Right lung (tissue), 10 donors: ENCODE measurements at places on chromosomes 5 and 9.

DNA sequence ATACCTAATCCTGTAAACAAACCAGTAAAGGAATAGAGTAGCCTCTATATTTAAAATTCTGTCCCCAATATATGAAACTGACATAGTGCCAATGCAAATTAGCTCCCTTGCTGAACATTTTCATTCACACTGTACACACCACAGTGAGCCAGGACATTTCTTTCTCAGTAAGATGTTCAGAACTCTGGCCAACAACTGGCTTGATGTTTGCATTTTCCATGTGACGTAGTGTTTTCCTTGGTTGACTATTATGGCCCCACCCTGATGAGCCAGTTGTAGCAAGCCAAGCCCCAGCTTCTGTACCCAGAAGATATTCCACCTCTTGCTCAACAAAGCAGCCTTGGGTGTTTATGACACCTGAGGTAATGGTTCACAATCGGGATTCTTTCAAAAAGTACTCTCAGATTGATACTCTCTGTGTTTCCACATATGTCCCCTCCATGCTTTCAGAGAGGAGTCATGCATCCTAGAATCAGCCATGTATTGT lies 17.7 kb upstream of the ANXA1 start:
- DNase-seq, result no peak

GRCh38 chr9:112032743-112033142 lies 136.1 kb downstream of the UGCG start:
- DNase-seq, result no peak

DNA sequence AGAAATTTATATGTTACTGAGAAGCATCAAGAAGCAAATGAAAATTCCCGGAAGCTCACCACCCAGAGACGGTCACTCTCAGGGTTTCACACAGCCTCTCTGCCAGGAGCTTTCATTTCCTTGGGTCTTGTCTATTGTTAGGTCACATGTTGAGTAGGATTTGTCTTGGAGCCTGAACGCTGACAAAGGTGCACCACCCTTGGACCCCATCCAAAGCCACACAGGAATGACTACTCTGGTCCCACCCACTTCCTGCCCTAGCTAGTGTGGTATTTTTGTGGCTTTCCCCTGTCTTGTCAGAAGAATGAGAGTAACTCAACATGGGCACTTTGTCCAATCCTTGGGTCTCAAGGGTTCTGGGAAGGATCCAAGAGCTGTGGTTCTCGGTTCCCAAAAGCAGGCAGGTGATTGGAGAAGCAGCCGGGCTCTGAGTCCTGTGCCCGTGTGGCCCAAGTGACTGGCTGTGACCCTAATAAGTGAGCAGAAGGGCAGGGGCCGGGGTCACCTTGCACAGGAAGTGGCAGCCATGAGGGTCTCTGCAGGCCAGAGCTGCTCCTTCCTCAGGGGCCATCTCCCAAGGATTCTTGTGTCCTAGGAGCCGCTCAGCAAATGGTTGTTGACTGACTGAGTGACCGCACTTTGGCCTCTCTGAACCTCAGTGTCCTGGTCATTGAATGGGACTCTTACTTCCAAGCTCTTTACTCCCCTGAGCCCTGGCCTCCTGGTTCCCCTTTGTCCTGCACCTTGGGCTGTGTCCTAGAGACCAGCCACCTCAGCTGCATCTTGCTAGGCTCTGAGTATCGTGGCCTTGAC lies 6.9 kb downstream of the FGD3 start:
- DNase-seq, result no peak

DNA sequence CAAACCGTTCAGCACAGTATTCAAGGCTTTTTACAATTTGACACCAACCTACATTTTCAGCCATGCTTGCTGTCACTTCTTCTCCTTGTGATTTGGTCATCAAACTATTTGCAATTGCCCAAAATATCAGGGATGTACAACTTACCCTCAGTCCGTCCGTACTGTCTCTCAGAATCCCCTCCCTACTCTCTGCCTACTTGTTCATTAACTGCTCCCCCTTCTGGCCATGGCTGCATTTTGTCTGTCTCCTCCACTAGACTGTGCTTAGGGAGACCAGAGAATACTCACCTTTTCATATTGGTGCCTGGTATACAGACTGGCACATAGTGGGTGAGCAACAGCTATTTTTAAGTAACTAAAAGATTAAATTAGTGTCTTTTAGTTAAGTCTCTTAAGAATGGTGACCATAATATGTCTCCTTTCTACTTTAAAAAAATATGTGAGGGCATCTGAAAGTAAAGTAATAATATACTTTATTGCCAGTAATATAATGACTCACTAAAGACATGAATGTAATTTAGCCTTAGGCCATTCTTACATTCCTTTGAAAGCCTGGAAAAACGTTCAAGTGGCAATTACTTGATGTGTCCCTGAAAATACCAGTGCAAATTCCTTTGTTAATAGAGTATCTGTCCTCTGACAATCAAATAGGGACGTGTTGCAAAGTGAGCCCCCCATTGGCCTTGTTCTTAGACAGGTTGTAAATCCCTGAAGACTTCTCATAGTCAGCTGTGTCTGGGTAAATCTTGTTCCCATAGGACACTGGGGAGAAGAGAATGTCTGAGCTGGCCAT lies 27.8 kb downstream of the PRLR start:
- DNase-seq, result no peak

DNA sequence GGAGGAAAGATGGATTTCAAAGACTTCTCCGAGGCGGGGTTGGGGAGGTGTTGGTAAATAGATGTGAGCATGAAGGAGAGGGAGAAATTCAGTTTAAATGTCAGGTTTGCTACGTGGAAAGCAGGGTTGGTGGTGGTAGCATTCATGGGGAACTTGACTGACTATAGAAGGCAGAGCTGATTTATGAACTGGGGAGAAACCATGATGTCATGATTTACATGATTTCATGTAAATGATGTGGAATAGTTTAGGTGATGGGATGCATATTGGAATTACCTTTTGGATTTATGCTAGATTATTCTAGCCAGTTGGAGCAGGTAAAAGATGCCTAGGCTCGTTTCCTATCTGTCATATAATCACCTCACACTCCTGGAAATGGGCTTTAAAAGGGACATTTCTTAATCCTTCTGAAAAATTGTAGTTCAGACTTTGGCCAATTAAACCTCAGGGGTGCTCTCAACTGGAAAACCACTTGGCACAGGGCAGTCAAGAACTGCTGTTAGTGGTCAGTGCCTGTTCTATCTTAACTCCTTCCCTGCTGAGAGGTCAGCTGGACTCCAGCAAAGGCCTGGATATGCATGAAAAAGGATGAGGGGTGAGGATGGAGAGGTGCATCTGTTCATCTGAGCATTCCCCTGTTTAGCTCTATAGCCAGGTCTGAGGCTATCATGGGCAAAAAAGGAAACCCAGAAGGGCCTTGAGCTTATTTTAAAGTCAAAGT lies 50.1 kb upstream of the BASP1 start:
- DNase-seq, result no peak

GRCh38 chr5:151340004-151340403 lies 7.4 kb downstream of the SLC36A2 start:
- DNase-seq, result no peak

DNA sequence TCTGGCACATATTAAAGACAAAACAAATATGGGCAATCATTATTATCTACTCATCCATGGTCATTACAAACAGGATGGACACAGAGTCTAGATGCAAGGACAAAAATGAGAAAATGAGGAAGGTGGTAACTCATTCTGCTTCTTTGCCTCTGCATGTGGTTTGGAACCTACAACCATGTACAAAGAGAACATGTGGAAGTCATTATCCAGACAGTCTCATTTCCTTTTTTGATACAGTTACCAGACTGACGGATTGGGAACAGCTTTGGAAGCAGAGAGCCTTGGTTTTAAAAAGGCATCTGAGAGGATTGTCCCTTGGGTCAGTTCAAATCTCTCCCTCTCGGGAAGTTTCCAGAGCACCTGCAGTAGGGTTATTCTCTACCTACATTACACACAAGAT lies 433.4 kb upstream of the TNC start:
- no peak for DNase-seq

DNA sequence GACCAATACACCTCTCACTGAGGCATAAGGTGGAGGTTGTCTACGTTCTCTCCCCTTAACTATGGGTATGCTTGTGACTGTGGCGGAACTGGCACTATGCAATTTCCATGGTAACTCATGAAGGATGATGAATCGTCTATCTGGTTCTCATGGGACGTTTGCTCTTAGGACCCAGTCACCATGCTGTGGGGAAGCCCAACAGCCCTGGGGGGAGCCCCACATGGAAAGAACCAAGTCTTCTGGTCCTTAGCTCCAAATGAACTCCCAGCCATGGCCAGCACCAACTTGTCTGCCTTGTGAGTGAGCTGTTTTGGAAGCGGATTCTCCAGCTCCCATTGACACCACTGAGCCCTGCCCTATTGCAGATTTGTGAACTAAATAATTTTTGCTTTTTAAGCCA lies 188.7 kb upstream of the S1PR3 start:
- no peak for DNase-seq

GRCh38 chr5:39190311-39191102 lies 28.9 kb downstream of the FYB1 start:
- DNase-seq, result no peak

GRCh38 chr9:36504156-36504555 lies 68.5 kb upstream of the MELK start:
- DNase-seq, result no peak

GRCh38 chr9:116985596-116985995 lies 298.5 kb downstream of the TRIM32 start:
- no peak for DNase-seq

- DNase-seq, result no peak
Measured at GRCh38 chr5:81854915-81855314, 104.0 kb upstream of the SSBP2 start.
